ENCODE measurements at places on chromosomes 13 and 19.

- H3K27me3 ChIP-seq: peaks cover 10% of the 10 kb centered on the region
- H3K4me1 ChIP-seq: peaks cover 33% of the 10 kb centered on the region
- no peak overlapping the region for H3K27ac ChIP-seq
- H3K36me3 ChIP-seq: no peaks in the 10 kb centered on the region
- peak; percentile 39 for DNase-seq
Measured at GRCh38 chr19:48489608-48490216, 20.5 kb downstream of the CYTH2 start.

DNA sequence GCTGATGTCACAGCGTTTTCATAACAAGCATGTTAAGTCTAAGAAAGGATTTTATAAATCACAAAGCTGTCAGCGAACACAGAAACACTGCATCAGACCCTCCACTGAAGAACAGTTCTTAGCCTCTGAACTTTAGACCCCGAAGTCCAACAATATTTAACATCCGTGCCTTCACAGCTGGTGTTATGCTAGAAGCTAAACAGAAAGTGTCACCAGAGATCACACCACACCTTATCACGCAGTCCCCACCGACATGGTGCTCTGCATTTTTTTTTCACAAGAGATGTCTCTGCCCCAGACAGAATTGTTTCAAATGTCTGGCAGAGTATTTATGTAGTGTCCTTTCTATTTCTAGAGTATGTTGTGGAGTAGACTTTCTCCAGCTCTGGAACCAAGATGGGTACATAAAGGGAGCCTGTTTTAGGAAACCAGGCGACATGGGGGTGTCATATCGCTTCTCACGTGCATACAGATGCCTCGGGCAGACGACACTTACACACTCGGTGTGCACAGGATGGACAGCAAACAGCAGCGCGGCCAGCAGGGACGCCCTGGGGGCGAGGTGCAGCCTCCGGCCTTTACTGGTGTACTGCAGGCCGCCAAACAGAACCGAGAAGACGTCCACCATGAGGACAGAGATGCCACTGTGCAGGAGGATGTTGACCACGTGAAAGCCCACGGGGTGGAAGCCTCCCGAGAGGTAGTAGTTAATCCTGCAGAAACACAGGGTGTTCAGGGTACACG lies 12.0 kb downstream of the TMTC4 start:
- peaks cover 2% of the 10 kb centered on the region for H3K27me3 ChIP-seq
- no peaks in the 10 kb centered on the region for H3K4me1 ChIP-seq
- H3K36me3 ChIP-seq: peaks cover 6% of the 10 kb centered on the region
- DNase-seq: no peak

DNA sequence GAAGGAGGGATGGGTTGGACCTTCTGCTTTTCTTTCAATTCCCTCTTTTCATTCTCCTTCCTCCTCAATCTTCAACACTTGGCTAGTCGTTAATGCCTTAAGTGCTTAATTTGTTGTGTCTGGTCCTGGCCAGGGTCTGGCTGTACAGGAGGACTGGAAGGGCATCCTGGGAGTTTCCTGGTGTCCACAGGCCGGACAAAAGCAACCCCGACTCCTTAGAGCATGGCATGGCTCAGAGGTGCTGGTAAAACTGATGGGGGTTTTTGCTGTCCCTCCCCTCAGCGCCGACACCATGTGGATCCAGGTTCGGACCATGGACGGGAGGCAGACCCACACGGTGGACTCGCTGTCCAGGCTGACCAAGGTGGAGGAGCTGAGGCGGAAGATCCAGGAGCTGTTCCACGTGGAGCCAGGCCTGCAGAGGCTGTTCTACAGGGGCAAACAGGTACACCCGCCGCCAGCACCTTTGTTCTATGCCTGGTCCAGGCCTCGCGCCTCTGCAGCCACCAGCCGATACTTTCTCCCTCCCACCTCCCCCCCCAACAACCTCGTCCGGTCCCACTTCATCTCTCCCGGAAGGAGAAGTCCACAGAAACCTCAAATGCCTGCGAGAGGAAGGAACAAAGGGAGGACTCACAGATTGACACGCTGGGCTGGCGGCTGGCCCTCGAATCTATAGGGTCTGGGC lies 1.4 kb downstream of the UHRF1 start:
- H3K4me3 ChIP-seq: peak overlapping the region; percentile 90
- peak; percentile 59 for DNase-seq
- H3K27ac ChIP-seq: peak overlapping the region; percentile 97
- peaks cover 48% of the 10 kb centered on the region for H3K4me1 ChIP-seq
- peaks cover 24% of the 10 kb centered on the region for H3K36me3 ChIP-seq

DNA sequence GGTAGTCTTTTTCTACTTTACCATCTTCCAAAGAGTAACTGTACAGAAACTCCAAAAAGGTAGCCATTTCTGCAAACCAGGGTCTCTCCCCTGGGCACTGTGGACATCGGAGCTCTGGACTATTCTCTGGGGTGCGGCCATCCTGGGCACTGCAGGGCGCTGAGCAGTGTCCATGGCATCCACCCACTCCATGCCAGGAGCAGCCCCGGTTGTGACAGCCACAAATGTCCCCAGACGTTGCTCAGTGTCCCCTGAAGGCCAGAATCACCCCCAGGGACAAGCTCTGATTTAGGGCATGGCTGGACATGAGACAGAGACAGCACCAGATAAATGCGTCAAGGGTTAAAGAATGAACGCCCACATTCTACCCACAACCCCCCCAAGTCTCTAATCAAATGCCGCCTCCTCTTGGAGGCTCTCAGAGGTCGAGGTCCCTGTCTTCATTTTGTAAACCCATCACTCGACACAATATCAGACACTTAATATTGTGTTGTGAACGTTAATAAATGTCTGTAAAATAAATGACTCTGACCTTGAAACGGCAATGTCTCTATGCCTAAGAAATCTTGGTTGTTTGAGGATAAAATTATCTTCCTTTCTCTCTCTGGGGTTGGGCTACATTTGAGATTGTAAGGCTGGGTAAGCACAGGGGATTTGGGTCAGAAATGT lies 8.9 kb downstream of the GNG7 start:
- no peaks in the 10 kb centered on the region for H3K4me1 ChIP-seq
- DNase-seq: no peak
- H3K36me3 ChIP-seq: no peaks in the 10 kb centered on the region
- no peak overlapping the region for H3K4me3 ChIP-seq
- no peak overlapping the region for H3K27ac ChIP-seq

- no peaks in the 10 kb centered on the region for H3K36me3 ChIP-seq
- no peaks in the 10 kb centered on the region for H3K4me1 ChIP-seq
- no peak overlapping the region for H3K4me3 ChIP-seq
- no peak for DNase-seq
Measured at GRCh38 chr13:80475718-80476117, 134.8 kb upstream of the SPRY2 start.

DNA sequence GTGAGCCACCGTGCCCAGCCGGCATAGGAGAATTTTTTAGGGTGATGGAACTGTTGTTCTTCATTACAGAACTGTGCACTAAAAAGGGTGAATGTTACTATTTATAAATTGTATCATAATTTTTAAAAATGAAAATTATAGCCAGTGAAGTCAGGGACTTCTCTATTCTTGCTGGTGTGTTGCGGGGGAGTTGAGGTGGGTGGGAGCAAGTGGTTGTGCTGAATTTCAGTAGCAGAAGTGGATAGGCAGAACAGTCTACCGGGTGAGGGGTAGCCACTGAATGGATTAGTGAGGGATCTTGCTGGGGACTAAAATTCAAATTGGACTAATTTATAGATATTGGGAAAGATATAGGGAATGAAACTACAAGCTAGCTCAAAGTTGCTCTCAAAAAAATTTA lies 74.0 kb downstream of the CAB39L start:
- H3K4me1 ChIP-seq: peaks cover 35% of the 10 kb centered on the region
- DNase-seq: no peak
- H3K36me3 ChIP-seq: peaks cover 7% of the 10 kb centered on the region

DNA sequence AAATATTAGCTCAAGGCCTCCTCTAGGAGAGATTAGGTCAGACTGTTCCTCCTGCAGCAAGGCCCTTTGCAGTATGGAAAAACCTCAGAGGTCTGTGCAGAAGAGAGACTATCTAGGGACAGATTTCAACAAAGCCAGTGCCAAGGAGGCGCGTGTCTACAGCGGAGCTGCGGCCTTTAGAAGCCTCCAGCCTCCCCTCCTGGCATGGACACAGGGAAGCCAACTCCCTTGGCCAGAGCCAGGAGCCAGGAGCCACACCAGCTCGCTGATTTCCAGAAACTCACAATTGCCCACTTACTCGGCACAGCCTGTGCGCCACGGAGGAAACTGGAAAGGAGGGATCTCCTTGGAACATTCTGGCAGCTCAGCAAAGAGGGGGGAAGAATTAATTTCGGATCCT lies 63.4 kb downstream of the INSR start:
- DNase-seq: no peak
- no peaks in the 10 kb centered on the region for H3K27me3 ChIP-seq
- H3K36me3 ChIP-seq: no peaks in the 10 kb centered on the region

GRCh38 chr19:54197121-54197520 lies 3.5 kb upstream of the RPS9 start:
- no peak for DNase-seq
- H3K27ac ChIP-seq: no peak overlapping the region

DNA sequence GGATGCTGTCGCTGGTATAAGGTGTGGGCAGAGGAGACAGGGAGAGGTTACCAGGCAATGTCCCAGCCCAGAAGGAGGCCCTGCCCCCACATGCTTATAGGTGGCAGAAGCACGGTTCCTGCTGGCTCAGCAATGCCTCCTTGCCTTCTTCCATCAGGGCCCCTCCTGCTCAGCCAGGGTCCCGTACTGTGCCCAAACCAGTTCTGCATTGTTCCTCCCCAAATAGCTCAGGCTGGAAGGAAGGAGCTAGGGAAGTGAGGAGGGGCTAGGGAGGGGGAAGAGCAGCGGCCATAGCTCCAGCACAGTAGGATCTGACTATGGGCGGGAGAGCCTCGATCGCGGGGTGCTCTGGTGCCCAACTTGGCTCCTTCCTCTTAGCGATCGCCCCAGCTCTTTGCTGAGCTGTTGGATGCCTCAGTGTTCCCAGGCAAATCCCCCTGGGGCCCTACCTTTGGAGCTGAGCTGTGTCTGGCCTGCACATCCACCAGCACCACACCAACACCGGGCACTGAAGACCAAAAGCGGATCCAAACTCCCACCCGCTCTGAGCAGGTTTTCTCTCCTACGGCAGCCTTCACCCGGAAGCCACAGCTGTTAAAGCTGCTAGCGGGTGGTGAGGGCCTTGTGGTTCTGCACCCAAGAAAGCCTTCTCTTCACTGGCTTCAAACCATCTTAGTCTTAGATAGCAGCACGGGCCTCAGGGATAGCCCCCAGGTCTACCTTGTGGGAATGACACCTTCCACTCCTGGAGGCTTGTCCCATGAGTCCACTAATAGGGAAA lies 32.1 kb upstream of the PEPD start:
- no peaks in the 10 kb centered on the region for H3K4me1 ChIP-seq
- no peak for DNase-seq
- H3K36me3 ChIP-seq: no peaks in the 10 kb centered on the region
- peaks cover 13% of the 10 kb centered on the region for H3K27me3 ChIP-seq
- no peak overlapping the region for H3K4me3 ChIP-seq

DNA sequence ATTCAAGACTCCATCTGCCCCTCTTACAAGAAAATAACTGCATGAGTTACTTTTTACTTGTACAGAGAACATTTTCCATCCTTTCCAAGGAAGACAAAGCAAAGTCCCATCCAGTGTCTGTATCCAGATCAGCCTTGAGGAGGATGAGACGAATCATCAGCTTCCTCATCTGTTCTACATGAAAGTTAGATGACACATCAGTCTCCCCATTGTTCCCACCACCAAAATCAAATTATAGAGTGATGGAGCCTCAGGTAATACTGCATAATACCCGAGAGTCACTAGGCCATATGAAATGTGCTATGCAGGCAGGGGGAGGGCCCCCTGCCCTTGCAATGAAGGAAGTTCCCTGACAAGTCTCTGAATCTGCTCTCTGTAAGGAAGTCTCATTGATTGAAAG lies 1244.6 kb upstream of the SLC10A2 start:
- no peaks in the 10 kb centered on the region for H3K36me3 ChIP-seq

- H3K4me1 ChIP-seq: peaks cover 14% of the 10 kb centered on the region
- 0 out of 2 replicates have a peak, but pooled peaks cover 3% of the 10 kb centered on the region for H3K27me3 ChIP-seq
- DNase-seq: no peak
- H3K4me3 ChIP-seq: no peak overlapping the region
Measured at GRCh38 chr19:11437955-11438354, 2.5 kb downstream of the PRKCSH start.

DNA sequence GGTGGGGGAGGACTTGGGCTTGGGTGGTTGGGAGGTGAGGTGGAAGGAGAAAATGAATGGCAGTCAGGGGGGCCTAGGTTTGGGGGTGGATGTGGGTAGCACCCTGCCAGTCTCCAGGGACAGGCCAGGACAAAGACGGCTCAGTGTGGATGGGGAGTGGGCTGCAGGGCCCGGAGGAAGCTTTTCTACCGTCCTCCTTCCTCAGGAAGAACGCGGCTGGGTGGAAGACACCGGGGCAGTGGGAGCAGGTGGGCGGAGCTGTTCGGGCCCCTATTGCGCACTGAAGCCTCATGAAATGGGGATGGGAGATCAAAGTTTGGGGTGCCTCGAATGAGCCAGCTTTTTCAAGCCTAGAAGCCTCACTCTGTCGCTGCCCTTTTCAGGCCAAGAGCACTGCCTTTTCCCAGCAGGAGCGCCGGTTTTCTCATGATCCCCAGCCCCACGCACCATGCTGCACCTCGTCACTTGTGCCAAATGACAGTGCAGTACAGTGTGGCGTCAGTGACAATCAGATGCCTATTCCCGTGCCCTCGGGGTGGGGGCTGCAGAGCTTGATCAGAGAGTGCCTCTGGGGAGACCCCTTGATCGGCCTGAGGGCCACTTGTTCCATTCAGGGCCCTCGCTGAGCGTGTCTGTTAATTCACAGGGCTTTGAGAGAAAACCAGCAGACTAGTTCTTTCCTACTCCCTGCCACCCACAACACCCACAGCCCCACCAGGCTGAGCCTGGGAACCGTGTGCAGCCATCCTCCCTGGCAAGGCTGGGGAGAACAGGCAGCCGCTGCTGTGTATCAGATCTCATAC lies 1.5 kb downstream of the CALM3 start:
- H3K27ac ChIP-seq: peak overlapping the region; percentile 84
- peaks cover 37% of the 10 kb centered on the region for H3K36me3 ChIP-seq
- no peak for DNase-seq
- H3K4me1 ChIP-seq: peaks cover 29% of the 10 kb centered on the region
- peaks cover 2% of the 10 kb centered on the region for H3K27me3 ChIP-seq

DNA sequence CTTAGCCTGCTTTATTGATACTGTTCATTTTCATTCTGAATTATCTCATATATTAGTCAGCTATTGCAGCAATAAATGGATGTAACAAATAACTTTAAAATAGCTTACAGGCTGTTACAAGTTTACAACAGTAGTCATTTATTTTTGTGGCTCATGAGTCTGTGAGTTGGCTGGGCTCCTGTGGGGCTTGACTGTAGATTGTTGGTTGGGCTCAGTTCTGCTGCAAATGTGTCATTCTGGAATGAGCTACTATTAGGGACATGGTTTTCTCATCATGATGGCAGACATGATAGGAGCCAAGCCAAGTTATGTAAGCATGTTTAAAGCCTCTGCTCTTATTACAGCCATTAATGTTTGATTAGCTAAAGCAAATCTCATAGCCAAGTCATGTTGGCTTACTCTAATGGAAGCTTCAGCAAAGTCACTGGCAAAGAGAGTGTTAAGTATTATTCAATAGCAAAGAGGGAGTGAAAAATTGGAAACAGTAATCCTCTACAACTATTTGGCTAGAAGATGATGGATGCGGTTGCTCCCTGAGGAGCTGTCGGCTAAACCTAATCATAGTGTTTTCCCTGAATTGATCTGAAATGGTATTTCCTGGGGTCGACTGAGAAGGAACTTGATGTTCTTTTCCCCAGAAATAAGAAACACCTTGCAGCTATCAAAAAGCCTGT lies 391.3 kb downstream of the TDRD3 start:
- H3K27ac ChIP-seq: no peak overlapping the region
- H3K27me3 ChIP-seq: no peaks in the 10 kb centered on the region
- no peaks in the 10 kb centered on the region for H3K36me3 ChIP-seq
- DNase-seq: no peak

All from HFFc6 (cell line).